ENCODE measurements at places on chromosomes 7 and 10.

- no peak for DNase-seq
Observed at GRCh38 chr7:83850125-83850524, 201.2 kb upstream of the SEMA3E start.

DNA sequence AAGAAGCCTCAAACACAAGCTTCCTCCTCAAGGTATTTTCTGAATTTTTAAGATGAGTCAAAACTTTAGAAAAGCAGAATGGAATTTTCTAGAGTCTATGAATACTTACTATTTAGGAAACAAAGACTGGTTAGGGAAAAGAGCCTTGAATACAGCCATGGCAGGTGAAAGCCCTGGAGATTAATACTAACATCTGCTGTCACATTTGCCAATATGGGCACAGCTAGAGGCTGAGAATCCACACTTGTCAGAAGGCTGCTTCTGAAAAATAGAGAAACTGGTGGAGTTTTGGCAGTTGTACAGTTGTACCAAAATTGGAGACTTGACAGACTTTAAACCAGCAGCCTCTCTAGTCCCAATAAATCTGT, 24.3 kb upstream of the CNNM1 start:
- DNase-seq = no peak

DNA sequence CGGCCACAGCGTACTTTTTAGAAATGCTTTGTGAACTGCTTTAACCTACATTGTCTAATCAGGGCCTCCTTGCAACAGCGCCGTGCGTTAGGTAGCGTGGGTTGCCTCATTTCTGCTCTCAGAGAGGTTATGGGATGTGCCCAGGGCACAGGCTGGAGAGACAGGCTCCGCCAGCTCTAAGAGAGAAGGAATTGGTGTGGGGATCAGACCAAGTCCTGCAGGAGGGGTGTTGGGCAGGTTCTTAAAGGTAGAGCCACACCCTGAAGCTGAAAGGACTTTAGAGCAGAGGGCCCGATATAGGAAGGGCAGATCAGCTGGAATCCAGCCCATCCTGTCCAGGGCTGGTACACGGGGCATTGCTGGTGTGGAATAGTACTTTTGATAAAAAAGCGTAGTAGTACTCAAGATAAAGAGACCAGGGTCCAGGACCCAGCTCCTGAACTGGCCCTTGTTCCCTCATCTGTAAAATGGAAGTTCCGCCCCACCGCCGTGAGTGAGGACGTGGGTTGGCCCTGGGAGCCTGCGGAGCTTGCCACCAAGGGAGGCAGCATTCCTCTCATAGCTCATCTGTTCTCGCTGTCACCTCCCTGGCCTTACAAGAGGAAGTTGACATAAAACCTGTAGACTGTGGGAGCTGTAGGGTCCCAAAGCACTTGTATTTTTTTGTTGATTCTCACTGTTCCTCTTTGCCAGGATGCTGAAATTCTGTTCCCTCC, 37.2 kb downstream of the TMEM120A start:
- peak; percentile 39 for DNase-seq

DNA sequence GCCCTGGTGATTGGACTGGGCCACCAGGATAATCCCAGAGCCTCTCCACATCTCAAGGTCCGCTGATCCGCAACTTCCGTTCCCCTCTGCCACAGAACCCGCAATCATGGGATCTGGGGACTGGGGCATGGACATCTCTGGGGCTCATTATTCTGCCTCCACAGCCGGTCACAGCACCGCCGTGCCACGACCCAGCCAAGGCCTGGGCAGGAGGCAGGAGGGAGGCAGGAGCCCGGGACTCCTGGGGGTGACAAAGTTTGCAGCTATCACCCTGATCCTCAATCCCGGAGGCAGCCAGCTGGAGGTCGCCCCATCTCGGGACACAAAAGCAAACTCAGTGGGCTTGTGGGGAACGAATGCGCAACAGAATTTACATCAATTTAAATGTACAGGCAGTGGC, 42.9 kb upstream of the TNRC18 start:
- no peak for DNase-seq

DNA sequence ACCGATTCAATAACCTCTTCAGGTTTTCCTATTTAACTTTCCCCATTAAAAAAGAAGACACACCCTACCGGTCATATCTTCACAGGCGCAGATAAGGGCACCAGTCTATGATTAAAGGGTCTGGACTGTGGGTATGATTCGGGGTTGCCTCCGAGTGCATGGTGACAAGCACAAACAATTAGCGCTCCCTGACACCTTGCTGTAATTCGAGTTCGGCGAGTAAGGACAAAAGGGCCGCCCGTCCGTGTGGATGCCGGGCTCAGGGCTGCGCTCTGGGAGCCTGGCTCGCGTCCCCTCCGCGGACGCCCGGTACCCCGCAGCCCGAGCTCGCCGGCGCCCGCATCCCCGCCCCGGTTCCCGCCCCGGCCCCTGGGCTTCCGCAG, 111.9 kb upstream of the RHEB start:
- DNase-seq = no peak

DNA sequence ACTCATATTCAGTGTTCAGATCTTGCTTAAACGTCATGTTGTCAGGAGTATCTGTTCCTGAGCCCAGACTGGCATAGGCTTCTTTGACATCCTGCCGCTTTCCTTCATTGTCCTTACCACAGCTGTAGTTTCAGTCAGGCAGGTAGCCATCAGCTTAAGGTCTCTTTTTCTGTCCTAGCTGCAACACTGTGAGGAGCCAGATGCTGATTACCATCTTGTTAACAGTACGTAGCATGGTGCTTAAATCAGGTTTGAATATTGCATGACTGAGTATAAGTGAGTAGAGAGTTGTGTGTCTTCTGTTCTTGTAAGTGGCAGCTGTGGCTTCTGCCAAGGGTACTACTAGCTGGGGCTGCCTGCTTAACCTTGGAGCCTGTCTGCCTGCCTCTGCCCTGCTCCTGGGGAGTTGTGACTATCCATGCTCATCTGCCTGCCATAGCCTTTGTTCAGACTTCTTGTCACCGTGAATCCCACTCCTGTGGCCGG, 92.6 kb downstream of the MAPK8 start:
- no peak for DNase-seq

DNA sequence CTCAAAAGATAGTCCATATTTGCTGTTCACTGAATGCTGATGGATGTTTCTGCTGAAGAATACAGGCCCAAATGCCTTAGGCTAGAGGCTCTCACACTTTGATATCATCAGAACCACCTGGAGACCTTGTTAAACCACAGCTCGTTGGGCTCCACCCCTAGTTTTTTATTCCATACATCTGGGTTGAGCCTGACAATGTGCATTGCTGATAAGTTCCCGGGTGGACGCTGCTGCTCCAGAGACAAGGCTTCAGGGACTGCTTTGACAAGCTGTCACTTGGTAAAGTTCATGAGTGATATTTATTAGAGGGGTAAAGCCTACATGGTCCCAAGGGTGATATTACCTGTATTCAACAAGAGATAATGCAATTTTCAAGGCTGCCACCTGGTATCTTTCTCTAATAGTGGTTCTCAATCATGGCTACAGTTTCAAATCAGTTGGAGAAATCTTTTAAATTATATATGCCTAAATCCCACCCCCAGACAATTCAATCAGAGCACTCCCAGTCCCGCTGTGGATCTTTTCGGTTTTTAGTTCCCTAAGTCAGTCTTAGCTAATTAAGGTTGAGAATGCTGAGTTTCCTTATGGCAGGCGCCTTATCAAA, 107.1 kb upstream of the GSDME start:
- DNase-seq = no peak

- DNase-seq = no peak
Observed at GRCh38 chr10:132320654-132321469, 11.1 kb upstream of the LRRC27 start.

DNA sequence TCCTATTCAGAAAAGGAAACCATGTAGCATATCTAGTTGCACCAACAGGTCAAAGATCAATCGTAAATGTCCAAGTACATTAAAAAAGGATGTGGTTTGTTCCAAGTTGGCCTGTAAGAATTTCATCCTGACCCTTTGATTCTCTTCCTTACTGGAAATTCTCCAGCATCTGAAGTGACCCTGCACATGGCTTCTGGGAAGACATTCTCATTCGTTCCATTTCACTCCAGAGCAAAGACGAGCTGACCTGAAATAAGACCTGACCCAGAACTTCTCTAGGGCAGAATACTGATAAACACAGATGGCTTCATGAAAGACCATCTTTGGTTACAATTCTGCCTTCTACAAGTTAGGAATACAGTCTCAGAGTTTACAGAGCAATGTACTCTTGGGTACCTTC, 39.8 kb downstream of the ASB4 start:
- DNase-seq = no peak

DNA sequence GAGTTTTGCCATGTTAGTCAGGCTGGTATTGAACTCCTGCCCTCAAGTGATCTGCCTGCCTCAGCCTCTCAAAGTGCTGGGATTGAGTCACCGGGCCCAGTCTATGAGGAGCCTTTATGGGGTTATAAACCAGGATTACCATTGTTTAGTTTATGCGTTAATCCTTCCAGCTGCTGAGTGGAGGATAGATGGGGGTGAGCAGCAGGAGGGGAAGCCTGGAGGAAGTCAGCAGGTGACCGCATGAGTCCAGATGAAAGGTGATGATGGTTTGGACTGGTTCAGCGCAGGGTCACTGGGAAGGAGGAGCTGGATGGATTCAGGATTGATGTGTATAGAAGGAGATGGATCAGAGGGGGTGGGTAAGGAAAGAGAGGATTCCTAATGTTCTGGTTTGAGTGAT, 197.1 kb downstream of the ADAM12 start:
- DNase-seq = no peak

GRCh38 chr7:2299131-2299829, 15.0 kb downstream of the SNX8 start:
- peak; percentile 47 for DNase-seq

DNA sequence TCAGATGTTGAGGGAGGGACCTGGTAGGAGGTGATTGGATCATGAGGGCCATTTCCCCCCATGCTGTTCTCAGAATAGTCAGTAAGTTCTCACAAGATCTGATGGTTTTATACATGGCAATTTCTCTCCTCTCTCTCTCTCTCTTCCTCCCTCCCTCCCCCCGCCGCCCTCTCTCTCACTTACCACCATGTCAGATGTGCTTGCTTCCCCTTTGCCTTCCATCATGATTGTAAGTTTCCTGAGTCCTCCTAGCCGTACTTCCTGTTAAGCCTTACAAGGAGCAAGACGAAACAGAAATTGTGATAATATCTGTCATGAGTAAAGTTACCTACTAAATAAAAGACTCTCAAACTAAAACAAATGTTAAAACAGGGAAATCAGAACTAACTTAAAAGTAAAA, 19.9 kb upstream of the GPR141 start:
- DNase-seq = no peak

DNA sequence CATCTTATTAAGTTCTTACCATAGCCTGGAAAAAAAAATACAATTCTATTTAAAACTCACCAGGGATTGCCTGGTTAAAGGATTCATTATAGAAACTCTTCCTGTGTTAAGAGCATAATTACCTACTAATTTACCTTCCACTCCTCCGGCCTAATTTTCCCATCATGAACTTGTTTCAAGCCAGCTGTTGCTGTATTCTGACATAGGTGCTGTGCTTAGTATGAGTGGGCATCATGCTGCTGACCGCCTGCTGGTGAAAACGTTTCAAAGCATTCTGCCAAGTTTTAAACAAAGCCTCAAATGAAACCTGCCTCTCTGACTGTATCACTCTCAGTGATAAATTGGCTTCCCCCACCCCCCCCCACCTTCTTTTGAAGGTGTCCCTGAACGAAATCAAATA, 47.8 kb upstream of the KCNMA1 start:
- no peak for DNase-seq

DNA sequence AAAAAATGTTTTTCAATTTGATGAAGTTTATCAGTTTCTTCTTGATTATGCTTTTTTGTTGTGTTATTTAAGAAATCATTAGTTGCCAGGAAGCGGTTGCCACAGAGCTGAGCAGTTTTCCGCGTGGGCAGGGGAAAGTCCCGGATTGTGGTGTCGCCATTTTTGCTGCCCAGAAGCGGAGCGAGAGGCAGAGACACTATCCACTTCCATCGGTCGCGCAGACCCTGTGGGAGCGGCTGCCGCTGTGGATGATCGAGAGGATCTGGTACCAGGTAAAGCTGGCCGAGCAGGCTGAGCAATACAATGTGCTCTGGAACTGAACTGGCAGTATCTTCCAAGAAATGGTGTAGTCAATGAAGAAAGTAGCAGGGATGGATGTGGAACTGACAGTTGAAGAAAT, 119.8 kb downstream of the ZNF736 start:
- no peak for DNase-seq

- DNase-seq = peak; percentile 22
Observed at GRCh38 chr7:85021101-85021704, 165.7 kb downstream of the SEMA3D start.

GRCh38 chr10:129085811-129086210, 381.2 kb upstream of the MGMT start:
- peak; percentile 17 for DNase-seq

- DNase-seq = no peak
Observed at GRCh38 chr10:14945108-14945507, 8.8 kb downstream of the DCLRE1C start.

DNA sequence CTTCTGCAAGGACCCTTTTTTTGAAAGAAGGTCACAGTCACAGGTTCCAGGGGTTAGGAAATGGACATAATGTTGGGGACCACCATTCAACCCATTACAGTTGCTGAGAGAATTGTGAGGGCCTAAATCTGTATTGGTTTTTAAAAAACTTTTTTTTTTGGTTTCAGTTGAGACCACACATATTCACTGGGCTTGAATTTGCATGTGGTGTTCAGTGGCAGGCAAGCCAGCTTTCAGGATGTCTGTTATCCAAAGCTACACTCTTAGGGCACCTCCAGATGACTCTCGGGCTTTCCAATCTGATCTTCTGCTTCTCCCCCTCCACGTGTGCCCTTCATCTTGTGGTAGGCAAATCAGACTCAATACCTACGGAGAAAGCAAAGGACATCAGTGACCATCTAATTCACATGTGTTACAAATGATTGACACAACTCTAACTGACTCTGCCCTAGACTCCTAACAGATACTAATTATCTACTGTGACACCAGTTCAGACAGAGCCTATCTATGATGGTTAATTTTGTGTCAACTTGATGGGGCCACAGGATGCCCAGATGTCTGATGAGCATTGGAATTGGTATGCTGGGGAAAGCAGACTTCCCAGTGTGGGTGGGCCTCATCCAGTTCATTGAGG, 93.3 kb upstream of the ELMO1 start:
- DNase-seq = no peak

GRCh38 chr7:27164367-27165088, 809 bp downstream of the HOXA9 start:
- DNase-seq = no peak

DNA sequence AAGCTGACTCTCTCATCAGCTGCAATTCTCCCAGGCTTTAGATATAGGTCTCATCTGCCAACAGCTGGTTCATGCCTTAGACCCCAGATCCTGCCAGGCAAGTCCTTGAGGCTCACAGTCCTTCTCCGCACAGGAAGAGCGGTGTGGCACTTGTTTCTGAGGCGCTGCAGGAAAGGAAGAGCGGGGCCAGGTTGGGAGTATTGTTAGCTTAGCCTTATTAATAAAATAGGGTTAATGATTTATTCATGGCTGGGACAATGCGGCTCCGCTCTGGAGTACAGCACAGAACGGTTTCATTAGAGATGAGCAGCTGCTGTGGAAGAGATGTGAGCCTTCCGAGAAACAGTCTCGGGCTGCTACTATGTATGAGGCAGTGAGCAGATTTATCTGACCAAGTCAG, 78.1 kb downstream of the FZD1 start:
- no peak for DNase-seq

GRCh38 chr7:98788966-98789365, 80.8 kb downstream of the TMEM130 start:
- no peak for DNase-seq
